ENCODE measurements at places on chromosomes 2 and 18.

DNA sequence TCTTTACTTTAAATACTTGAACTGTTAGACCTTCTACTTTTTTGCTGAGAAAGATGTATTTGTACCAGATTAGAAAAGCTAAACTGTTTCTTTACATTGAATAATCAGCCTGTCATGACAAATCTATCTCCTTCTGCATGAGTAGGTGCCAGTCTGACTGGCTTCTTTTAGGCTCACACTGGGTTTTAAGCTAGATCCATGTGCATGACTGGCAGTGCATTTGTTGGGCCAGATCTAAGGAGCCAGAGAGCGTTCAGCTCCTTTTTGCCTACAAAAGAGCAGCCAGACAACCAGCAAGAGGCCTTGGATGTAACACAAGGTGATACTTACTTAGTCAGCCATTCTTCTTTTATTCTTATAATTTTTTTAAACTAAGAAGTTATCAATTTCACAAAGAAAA is 82.0 kb upstream of the OTX1 start:
- DNase-seq = no peak

DNA sequence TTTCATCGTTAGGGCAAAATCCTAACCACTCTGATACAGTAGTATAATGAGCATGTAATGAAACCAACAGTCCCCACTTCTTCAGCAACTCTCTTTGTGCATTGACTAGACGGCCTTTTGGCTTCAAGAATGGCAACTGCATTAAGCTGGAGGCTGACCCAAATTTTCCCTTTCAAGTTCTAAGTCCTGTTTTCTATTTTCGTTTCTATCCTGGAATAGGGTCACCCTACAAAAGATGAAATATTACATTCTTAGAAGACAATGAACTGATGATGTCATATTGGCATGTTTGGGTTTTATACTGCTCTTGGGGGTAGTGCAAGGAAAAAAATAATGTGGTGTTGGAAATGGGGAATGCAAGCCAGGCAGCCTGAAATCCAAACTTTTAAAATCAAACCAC is 254.4 kb downstream of the ETAA1 start:
- no peak for DNase-seq

GRCh38 chr2:119694845-119695521 is 16.0 kb downstream of the TMEM177 start:
- DNase-seq = no peak

DNA sequence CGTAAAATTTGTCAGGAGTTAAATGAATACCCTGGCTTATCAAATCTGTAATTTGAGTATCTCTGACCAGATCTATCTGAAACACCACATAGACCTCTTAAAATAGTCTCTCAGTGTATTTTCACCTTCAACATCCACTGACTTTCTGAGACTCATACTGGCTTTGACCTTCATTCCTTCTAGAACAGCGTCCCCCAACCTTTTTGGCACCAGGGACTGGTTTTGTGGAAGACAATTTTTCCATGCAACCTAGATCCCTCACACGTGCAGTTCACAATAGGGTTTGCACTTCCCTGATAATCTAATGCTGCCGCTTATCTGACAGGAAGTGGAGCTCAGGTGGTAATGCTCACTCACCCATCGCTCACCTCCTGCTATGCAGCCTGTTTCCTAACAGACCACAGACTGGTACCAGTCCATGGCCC is 3.2 kb downstream of the NBAS start:
- DNase-seq = no peak

- DNase-seq = no peak
Measured at GRCh38 chr2:173934895-173935294, 30.3 kb downstream of the SP3 start.

- DNase-seq = no peak
Measured at GRCh38 chr2:180925700-180926099, 54.7 kb upstream of the UBE2E3 start.

DNA sequence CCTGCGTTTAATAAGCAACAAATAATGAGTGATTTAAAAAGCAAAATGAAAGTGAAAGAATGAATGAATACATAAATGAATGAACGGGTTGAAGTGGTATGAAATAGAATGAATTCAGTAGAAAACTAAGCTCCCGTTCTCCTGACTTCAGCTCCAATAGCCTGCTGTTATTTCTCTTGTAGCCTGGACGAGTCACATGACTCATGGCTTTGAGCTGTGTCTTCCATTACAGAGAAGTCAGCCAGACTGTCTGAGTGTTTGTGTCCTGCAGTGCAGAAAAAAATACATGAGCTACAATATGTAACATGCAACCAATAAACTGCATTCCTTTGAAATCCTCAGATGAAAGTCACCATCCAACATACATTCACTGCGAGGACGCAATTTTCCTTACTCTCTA is 21.2 kb downstream of the SCG2 start:
- no peak for DNase-seq

- DNase-seq = no peak
Measured at GRCh38 chr2:217195658-217196446, 336.0 kb upstream of the TNP1 start.
